ENCODE measurements at places on chromosomes 1 and 21.

GRCh38 chr1:113943028-113943811, 14.1 kb downstream of the HIPK1 start:
- no peak for DNase-seq

GRCh38 chr1:235302143-235302542, 25.8 kb downstream of the ARID4B start:
- no peak for DNase-seq

GRCh38 chr21:19640964-19641363, 1237.4 kb upstream of the TMPRSS15 start:
- DNase-seq, result no peak

DNA sequence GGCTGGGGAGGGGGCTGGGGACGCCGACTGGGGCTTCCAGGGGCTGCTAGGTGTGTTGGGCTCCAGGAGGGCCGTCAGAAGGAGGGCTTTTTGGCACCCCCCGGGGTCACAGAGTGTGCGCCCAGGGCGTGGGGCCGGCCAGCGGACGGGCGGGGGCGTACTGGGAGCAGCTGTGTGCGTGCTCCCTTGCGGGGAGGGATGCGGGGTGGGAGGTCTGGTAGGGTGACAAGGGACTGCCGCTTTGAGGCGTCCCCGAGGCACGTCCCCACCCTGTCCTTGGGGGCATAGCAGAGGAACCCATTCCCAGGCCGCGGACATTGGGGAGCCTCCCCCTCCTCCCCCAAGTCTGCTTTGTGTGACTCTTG, 1.1 kb downstream of the FOXO6 start:
- no peak for DNase-seq

GRCh38 chr1:101044749-101045148, 19.2 kb upstream of the DPH5 start:
- no peak for DNase-seq

- no peak for DNase-seq
These were observed 966.4 kb upstream of the NCAM2 start for GRCh38 chr21:20031807-20032206.

DNA sequence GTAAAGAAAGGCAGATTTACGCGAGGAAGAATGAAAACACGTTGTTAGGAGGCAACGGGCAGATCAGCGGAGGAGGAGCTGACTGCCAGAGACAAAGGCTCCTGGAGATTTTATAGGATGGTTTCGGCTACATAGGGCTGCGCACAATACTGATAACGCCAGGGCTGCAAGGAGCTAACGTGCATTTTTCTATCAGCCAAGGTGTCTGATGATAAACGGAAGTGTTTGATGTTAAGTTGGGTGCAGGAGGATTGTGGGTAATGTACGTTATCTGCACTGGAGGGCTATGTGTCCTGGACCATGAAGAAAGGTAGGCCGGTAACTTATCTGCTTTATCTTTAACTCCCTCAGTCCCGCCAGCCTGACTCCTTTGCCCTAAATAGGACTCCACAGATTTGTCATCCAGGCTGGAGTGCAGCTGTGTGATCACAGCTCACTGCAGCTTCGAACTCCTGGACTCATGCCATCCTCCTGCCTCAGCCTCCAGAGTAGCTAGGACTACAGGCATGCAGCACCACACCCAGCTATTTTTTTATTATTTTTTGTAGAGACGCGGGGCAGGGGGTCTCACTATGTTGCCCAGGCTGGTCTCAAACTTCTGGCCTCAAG, 29.6 kb downstream of the SETD4 start:
- no peak for DNase-seq

DNA sequence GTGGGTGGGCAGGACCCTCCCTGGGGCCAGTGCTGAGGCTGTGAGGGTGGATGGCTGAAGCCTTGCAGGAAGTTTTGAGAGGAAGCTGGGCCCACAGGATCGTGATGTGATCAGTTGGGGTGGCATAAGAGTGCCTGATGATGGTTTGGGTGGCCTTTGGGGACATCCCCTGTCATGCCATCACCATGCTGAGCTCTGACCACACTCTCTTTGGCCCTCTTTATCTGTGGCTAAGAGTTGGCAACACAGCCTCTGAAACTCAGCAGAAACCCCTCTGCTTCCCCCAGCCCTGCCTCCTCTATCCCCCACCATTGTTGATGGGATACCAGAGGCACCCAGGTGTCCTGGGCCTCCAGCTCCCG, 19.8 kb downstream of the MIIP start:
- DNase-seq, result no peak

DNA sequence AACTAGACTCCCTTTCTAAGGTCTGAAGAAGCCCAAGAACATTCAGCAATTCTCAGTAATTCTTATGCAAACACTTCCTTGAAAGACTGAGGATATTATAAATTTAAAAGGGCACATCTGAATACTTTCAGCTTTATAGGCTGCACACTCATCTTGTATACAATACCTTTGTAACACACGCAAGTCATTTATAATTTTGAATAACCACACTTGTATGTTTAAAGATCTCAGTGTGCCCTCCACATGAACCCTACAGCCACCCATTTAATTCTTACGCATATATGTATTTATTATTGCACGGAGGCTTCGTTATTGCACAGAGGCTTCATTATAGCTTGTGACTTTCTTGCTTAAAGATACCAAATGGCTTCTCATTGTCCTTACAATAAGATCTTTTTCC, 1.2 kb upstream of the KRTAP27-1 start:
- DNase-seq, result no peak

- DNase-seq, result no peak
These were observed 206.4 kb upstream of the LMO4 start for GRCh38 chr1:87122243-87122642.

- peak; percentile 34 for DNase-seq
These were observed 62.7 kb upstream of the IPO9 start for GRCh38 chr1:201766131-201766866.

DNA sequence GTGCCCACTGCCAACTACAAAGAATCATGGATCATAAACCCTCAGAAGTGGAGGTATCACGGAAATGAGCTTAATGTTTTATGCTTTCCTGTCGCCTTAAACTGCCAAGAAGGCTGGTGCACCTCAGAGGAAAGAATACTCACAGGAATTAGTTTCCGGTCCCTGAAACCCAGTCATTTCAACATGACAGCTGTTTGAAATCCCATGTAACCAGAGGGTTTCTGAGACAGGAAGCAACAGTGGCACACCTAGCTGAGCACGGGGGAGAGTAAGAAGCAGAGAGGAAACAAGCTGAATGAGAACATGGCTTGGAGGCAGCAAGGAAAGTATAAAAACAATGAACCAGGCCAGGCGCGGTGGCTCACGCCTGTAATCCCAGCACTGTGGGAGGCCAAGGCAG, 3.9 kb downstream of the JAK1 start:
- no peak for DNase-seq

DNA sequence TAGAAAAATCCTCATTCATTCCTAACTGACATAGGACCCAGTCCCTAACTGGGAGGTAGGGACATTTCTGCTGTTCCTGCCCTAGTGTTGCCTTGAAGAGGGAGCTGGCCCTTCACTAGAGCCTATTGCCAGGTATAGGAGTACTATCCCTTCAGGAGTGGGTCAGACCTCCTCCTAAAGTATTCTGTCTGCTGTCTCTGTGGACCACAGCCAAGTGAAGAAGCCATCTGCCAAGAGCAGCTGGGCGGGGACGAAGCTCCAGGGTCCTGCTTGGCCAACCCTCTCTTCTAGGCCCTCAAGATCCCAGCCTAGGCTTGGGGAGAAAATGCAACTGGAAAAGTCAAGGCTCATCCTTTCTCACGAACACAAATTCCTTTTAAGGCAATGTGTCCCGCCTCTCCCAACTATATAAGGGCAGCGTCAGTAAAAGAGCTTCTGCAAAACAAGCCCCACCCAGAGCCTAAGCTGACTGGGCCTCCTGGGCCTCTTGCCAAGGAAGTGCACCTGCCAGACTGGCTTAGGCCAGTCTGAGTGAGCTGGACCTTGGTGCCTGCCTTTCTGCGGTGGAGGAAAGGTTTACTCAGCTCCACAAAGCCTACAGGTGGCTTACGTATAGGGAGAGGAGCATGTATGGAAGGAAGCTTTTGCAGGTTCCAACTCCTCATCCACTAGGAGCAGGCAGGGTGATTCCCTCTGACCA, 638 bp upstream of the TUFT1 start:
- DNase-seq, result peak; percentile 25

DNA sequence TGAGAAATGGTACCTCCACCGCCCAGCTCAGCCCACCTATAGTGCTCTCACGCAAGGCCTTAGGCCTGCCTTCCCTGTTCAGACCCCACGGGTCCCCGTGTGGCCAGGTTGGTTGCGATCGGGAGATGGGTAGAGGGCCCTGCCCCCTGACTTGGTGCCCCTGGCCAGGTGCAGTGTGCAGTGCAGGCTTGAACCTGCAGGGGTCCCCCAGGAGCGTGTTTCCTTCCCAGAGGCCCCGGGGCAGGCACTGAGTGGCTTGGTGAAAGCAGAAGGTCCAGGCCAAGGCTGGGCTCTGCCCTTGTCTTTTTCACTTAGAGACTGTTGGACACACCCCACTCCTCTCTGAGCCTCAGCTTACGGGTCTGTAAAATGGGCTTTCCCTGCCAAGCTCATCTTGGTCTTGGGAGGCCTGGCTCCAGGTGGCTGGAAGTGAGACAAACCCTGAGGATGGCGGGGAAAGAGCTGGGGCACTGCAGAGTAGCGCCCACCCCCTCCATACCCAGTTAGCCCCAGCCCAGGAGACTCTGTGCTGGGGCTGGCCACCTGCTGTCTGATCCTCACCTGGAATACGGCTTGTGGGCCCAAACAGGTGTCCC, 9.3 kb upstream of the HES5 start:
- no peak for DNase-seq

- DNase-seq, result no peak
These were observed 13.0 kb upstream of the SLC6A9 start for GRCh38 chr1:44044071-44044801.

DNA sequence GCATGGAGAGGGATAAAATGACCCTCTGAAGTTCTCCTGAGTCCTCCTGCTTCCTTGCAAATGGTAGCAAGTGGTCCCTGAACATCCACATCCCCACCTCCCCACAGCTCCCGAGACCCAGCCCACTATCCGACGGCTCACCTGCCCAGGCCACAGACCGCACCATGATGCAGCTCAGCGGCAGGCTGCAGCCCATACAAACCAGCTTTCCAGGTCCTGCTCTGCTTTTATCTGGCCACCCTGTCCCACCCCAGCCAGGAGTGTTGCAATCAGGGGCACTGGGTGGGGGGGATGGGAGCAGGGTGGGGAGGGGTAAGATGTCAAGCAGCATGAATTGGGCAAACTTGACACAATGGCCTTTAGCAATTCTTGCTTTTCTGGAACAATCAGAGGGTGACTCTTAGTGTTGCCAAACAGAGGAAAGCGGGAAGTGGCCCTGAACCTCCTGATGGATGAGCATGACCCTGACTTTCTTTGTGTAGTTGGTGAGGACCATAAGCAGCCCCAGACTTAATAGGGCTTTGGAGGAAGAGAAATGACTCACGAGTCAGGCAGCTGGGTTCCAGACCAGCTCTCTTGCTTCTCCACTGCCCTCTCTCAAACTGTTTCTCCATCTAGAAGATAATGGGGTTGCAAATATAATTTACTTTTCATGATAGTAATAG, at the start of gene CHIT1:
TSS of gene CHIT1 (minus strand) at position 203 of the 665 bp plus-strand sequence. CDS start at position 166, 37 bp downstream.
- no peak for DNase-seq

GRCh38 chr1:231185391-231185790, 23.5 kb downstream of the TRIM67 start:
- DNase-seq, result no peak

- DNase-seq, result no peak
These were observed 2.7 kb downstream of the PRDM15 start for GRCh38 chr21:41876396-41876795.

DNA sequence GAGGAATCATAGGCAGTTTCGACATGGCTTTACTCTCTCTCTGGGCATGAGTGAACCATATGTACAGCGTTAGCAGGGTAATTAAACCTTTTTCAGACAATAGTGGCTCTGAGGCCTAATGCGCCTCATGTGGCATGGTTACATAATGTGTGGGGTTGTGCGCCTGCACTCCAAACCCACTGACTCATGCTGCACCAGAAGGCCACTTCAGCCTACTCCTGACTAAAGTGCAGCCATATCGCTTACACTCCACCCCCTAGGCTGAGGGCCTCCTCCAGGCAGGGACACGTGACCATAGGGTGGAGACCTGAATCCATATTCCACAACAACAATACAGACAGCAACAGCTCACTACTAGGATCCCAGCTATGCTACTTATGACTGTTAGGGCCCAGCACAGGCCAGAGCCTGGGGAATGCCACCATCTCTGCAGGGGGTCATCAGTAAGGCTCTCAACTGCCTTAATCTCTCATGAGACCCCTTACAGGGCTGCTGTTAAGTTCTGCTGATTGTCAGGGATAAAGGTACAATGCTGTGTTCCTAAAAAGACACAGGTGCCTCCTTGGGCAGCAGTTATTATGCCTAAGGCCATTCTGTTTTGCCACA, 13.4 kb upstream of the ODF2L start:
- DNase-seq, result no peak

DNA sequence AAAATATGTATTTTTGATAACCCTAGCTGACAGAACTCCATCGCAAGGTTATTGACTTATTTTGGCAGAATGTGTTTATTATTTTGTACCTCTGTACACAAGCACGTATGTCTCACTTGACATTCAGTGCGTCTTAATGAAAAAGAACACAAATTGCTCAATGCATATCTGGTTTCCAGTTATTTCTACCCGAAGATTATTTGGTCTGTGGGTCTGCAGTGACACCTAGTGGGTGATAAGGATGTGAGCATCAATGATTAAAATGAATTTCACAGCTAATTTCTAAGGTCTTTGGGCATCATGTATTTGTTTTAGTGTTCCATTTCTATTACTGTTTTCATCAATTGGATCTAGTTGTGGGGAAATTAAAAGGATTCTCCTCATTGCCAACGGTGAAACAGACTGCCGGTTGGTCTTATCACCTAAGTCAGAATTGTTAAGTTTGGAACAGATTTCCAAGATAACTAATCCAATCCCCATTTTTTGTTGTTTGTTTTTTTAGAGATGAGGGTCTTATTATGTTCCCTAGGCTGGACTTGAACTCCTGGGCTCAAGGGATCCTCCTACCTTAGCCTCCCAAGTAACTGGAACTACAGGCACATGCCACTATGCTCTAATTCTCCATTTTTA, 13.9 kb downstream of the DDX20 start:
- DNase-seq, result peak; percentile 73
